ENCODE measurements at places on chromosomes 4 and X. TPM values are rescaled to one million over a fixed set of nuclear protein-coding genes. Genes with fewer than 3 reads are reported as not detected.

The TLR2 gene
- 0.79 TPM for total RNA-seq

- DNase-seq: no peak
- no peak overlapping the region for H3K4me3 ChIP-seq
- H3K36me3 ChIP-seq: no peaks in the 10 kb centered on the region
- no peak overlapping the region for H3K27ac ChIP-seq
- no peaks in the 10 kb centered on the region for H3K27me3 ChIP-seq
- peaks cover 3% of the 10 kb centered on the region for H3K4me1 ChIP-seq
Measured at GRCh38 chrX:39642071-39642470, 455.7 kb downstream of the BCOR start.

DNA sequence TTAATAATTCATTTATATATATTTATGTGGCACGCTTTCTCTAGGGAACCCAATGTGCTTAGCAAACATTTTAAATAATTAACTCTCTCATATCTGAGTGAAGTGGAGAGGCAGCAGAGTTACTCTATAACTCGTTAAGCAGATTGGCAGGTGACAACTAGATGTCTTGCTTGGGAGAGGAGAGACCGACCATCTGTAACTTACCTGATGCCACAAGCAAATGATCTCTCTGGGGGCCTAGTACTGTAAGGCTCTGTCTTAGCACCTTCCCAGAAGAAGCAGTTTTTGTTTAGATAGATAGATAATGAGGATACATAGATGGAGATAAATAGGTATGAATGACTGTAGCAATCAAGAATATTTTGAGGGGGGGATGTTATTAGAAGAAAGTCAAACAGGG lies 11.9 kb upstream of the SEL1L3 start:
- H3K27ac ChIP-seq: no peak overlapping the region
- no peaks in the 10 kb centered on the region for H3K27me3 ChIP-seq
- no peaks in the 10 kb centered on the region for H3K36me3 ChIP-seq
- no peak for DNase-seq

The UGT2A1 gene
- total RNA-seq: not detected

The MAOB gene
- total RNA-seq: 0.77 TPM

GRCh38 chr4:170248576-170248975 lies 158.8 kb upstream of the AADAT start:
- no peak overlapping the region for H3K4me3 ChIP-seq
- H3K4me1 ChIP-seq: peaks cover 4% of the 10 kb centered on the region
- no peaks in the 10 kb centered on the region for H3K36me3 ChIP-seq
- no peaks in the 10 kb centered on the region for H3K27me3 ChIP-seq
- no peak overlapping the region for H3K27ac ChIP-seq
- DNase-seq: peak; percentile 20

DNA sequence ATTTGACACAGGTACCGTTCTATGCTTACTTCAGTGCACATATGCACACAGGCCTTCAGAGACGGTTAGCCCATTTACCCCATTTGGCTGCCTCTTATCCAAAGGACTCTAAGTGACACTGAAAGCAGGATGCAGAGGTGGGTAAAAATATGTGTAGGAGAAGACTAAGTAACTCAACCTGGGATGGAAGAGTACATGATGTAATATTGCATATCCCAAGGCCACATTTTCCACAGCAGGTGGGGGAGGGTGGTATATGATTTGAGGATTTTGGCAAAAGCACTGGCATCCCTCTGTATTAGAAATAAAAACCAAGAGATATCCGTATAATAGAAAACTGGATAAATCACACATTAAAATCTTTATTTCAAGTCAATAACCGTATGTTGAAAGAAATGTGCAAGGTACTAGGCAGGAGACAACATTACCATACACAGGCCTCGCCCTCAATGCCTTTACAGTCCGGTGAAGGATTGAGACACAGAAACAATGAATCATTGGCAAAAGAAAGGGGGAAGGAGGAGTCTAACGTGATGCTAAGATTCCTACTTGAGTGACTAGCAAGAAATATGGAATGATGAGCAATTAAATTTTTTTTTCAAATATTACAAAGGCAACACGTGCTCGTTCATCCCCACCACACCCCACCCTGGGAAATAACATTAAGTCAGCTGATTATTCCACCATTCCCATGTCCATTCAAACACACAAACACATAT lies 161.0 kb upstream of the RASGEF1B start:
- H3K4me3 ChIP-seq: no peak overlapping the region
- H3K27me3 ChIP-seq: no peaks in the 10 kb centered on the region
- peak overlapping the region; percentile 70 for H3K27ac ChIP-seq
- H3K4me1 ChIP-seq: peaks cover 13% of the 10 kb centered on the region

- H3K27me3 ChIP-seq: no peaks in the 10 kb centered on the region
- DNase-seq: no peak
- H3K36me3 ChIP-seq: no peaks in the 10 kb centered on the region
- peaks cover 3% of the 10 kb centered on the region for H3K4me1 ChIP-seq
Measured at GRCh38 chr4:123390846-123391456, 5.6 kb upstream of the SPRY1 start.

GRCh38 chr4:6331018-6331417 lies 61.4 kb downstream of the WFS1 start:
- peaks cover 4% of the 10 kb centered on the region for H3K27me3 ChIP-seq
- no peak overlapping the region for H3K27ac ChIP-seq
- no peaks in the 10 kb centered on the region for H3K36me3 ChIP-seq
- no peak for DNase-seq

The IL21 gene
- total RNA-seq: not detected

The TCEANC gene
- total RNA-seq: 2.3 TPM

DNA sequence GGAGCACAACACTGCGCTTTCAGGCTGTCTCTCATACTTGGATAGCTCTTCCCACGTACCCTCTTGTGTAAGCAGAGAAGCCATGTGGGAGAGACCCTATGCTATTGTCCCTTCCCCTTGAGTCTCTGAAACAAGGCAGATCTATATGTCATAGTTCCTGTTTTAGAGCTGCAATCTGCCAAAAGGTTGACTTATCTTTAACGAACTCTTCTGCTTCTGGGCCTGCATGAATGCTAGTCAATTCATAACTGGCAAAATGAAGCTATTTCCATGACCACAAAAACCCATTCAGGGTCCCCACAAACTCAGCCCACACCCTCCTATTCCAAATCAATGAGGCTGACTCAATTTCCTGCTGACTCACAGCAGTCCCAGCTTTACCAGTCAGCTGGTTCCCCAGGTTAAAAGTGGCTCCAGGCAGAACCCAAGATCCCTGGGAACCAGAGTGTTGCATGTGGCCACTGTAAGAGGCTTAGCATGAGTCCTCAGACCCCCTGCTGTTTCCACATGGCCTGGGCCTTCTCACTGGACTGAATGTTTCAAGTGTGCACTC lies 25.3 kb upstream of the SOD3 start:
- no peaks in the 10 kb centered on the region for H3K36me3 ChIP-seq
- peak overlapping the region; percentile 93 for H3K27ac ChIP-seq
- peak overlapping the region; percentile 4 for H3K4me3 ChIP-seq
- no peaks in the 10 kb centered on the region for H3K27me3 ChIP-seq
- DNase-seq: peak; percentile 98

The ZNF157 gene
- total RNA-seq: 0.54 TPM

GRCh38 chr4:22493523-22493922 lies 22.3 kb downstream of the ADGRA3 start:
- no peak overlapping the region for H3K4me3 ChIP-seq
- H3K36me3 ChIP-seq: no peaks in the 10 kb centered on the region
- H3K27ac ChIP-seq: no peak overlapping the region
- no peaks in the 10 kb centered on the region for H3K4me1 ChIP-seq
- no peaks in the 10 kb centered on the region for H3K27me3 ChIP-seq

- no peaks in the 10 kb centered on the region for H3K27me3 ChIP-seq
- H3K27ac ChIP-seq: no peak overlapping the region
- DNase-seq: no peak
- H3K36me3 ChIP-seq: no peaks in the 10 kb centered on the region
Measured at GRCh38 chr4:48753159-48753558, 26.9 kb downstream of the FRYL start.

DNA sequence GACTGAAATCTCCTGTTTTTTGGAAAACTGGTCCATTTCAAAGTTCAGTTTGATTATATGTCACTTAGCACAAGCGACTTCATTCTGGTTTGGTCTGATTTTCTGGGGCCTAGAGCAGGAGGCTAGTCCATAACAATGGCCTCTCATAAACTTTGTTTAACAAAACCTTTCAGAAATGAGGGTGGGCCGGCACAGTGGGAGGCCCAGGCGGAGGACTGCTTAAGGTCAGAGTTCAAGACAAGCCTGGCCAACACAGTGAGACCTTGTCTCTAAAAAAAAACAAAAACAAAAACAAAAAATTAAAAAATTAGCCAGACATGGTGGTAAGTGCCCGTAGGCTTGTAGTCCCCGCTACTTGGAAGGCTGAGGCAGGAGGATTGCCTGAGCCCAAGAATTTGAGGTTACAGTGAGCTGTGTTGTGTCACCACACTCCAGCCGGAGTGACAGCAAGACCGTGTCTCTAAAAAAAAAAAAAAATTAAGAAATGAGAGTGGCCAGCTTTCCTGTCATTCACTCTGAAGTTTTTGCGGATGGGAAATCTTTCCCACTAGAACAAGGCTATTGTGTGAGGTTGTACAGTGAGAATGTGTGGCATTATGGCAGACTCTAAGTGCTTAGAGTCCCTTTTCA lies 1.2 kb upstream of the PLAC8 start:
- DNase-seq: no peak
- no peak overlapping the region for H3K4me3 ChIP-seq
- no peaks in the 10 kb centered on the region for H3K27me3 ChIP-seq
- no peaks in the 10 kb centered on the region for H3K36me3 ChIP-seq
- H3K4me1 ChIP-seq: peaks cover 8% of the 10 kb centered on the region

- no peak overlapping the region for H3K4me3 ChIP-seq
- peaks cover 60% of the 10 kb centered on the region for H3K36me3 ChIP-seq
- H3K27me3 ChIP-seq: no peaks in the 10 kb centered on the region
- peak overlapping the region; percentile 96 for H3K27ac ChIP-seq
Measured at GRCh38 chr4:7852568-7853185, 87.0 kb downstream of the AFAP1 start.

The UVSSA gene
- total RNA-seq: 14.2 TPM

DNA sequence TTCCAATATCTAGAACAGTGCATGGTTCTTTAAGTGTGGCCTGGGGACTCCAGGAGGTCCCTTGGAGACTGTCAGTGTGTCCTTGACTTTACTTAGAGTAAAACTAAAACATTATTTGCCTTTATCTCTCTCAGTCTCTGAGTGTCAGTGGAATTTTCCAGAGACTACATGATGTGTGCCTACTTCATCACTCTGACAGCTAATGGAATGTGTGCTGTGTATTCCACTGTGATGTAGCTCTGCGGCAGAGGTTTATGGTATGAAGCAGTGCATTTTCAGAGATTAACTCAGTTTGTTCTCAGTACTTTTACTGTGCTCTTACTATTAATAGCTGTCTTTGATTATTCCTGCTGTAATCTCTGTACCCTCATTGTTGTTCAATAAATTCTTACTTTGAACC lies 85.6 kb downstream of the MANBA start:
- H3K4me3 ChIP-seq: no peak overlapping the region
- no peaks in the 10 kb centered on the region for H3K27me3 ChIP-seq
- peak; percentile 37 for DNase-seq
- no peaks in the 10 kb centered on the region for H3K36me3 ChIP-seq

The FAM114A1 gene
- 159 TPM for total RNA-seq

DNA sequence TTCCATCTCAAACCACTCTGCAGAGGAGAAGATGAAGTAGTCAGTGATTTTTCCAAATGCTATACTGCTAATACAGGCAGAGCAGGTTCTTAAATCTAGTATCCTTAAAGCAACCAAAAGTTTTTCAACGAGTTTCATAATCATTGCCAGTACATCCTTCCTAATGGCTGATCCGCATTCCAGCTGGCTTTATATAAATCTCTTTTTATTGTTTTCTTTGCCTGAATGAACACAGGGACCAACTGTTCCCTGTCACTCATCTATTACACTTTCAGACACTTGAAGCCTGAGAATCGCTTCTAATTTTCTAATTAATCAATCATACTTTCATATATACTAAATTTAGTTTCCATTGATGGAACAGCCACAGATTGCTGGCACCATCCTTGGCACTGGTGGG lies 508.6 kb downstream of the RAB28 start:
- DNase-seq: no peak
- no peaks in the 10 kb centered on the region for H3K36me3 ChIP-seq
- H3K27ac ChIP-seq: no peak overlapping the region
- H3K27me3 ChIP-seq: no peaks in the 10 kb centered on the region
- no peak overlapping the region for H3K4me3 ChIP-seq
- no peaks in the 10 kb centered on the region for H3K4me1 ChIP-seq

The CHIC2 gene
- 38.2 TPM for total RNA-seq

DNA sequence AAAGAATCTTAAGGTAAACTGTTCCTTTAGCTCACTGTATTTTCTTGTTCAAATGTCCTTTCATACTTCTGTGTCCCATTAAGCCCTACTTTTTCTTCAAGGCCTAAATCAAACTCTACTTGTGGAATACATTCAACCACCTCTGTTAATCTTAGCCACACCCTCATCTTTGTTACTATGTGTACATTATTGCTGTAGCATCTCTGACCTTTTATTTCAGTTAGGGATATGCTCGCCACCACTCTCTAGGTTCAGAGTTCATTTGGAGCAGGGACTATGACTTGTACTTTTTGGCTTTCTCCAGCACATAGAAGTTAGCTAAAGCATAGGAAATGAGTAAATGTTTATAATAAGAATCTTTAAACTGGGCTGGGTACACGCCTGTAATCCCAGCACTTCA lies 6.8 kb upstream of the PNPLA4 start:
- no peaks in the 10 kb centered on the region for H3K36me3 ChIP-seq
- DNase-seq: no peak
- no peak overlapping the region for H3K27ac ChIP-seq
- H3K4me1 ChIP-seq: no peaks in the 10 kb centered on the region
- H3K4me3 ChIP-seq: no peak overlapping the region
- no peaks in the 10 kb centered on the region for H3K27me3 ChIP-seq

DNA sequence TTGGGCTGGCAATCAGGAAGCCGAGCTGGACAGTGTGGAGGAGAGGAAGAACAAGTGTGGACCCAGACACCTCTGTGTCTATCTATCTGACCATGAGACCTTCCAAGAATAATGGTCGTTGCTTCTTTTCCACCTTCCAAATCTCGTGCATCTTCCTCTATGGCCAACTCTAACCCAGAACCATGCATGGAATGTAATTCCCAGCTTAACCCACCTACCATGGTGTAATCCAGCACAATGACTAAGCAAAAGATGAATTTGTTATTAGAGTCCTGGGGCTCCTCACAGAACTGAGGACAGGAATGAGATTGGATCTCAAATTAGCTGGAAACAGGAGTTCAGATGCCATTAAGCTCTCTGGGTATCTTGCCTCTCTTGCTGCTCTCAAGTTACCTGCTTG lies 17.4 kb upstream of the TMEM184C start:
- peaks cover 18% of the 10 kb centered on the region for H3K4me1 ChIP-seq
- no peak overlapping the region for H3K4me3 ChIP-seq
- H3K36me3 ChIP-seq: no peaks in the 10 kb centered on the region
- DNase-seq: peak; percentile 72
- no peaks in the 10 kb centered on the region for H3K27me3 ChIP-seq
- H3K27ac ChIP-seq: no peak overlapping the region

- no peaks in the 10 kb centered on the region for H3K27me3 ChIP-seq
- H3K4me3 ChIP-seq: no peak overlapping the region
- H3K36me3 ChIP-seq: no peaks in the 10 kb centered on the region
- DNase-seq: no peak
Measured at GRCh38 chr4:15376145-15376544, 51.7 kb upstream of the C1QTNF7 start.
